ENCODE measurements at places on chromosomes 12 and 14.
A peak's percentile ranks its signal among the peaks of the same experiment; 100 is the strongest.

GRCh38 chr12:46983959-46984841, 95.2 kb upstream of the PCED1B start:
- DNase-seq: peak; percentile 9

DNA sequence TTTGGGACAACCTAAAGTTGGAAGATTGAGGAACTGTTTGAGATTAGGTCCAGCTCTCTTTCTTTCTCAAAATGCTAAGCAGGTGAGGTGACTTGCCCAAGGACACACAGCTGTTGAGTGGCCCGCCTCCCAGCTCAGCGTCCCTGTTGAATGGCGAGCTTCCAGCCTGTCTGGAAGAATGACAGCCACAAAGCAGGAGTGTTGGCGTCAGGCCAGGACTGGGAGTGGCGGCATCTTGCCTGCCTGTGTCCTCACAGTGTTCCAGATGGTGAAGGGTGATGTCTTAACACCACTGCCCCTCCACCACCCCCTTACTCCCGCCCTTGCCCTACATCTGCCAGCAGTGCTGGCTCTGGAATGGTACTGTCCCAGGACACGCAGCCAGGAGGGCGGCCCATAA, 4.4 kb upstream of the CEBPE start:
- DNase-seq: no peak

GRCh38 chr14:20350860-20351259, 7.4 kb downstream of the PARP2 start:
- DNase-seq: no peak

DNA sequence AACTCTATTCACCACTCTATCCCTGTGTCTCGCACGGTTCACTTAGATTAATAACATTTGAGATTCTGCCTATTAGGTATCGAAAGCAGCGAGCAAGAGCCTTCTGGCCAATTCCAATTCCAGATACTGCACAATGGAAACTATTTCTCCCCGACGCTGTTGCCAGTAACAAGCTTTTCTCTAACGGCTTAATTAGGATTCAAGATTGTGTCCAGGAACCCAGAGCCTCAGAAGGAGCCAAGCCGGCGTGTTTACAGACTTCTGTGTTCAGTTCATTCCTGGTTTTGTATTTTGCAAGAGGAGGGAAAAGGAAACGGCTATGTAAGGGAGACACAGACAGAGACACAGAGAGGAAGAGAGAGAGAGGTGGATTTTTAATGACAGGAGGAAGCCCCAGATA, 185.6 kb downstream of the DICER1 start:
- no peak for DNase-seq

- no peak for DNase-seq
Observed at GRCh38 chr14:96711559-96712267, 85.5 kb upstream of the VRK1 start.

- no peak for DNase-seq
Observed at GRCh38 chr14:60196291-60196690, 31.1 kb upstream of the DHRS7 start.

DNA sequence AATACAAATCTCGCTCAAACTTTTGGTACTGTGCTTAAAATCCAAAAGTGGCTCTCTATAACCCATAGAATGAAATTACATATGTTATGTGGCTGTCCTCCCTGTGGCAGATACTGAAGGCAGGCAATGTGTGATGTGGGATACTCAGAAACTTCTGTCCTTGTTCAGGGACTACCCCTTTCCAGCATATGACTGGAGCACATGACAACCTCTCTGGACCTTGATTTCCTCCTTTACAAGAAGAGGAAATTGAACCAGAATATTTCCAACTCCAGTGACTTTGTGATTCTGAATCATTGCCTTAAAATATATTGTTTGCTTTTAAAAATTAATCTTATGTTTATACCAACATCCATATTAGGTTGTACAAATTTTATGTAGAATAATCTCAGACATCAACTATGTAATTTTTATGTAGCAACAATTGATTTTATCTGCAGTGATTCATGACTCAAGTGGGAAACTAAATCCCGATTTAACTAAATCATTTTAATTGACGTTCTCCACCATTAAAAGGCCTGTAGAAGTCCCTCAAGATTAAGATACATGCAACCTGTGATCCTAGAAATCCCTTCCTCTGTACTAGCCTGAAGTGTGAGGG, 162.4 kb downstream of the AKAP6 start:
- DNase-seq: no peak

DNA sequence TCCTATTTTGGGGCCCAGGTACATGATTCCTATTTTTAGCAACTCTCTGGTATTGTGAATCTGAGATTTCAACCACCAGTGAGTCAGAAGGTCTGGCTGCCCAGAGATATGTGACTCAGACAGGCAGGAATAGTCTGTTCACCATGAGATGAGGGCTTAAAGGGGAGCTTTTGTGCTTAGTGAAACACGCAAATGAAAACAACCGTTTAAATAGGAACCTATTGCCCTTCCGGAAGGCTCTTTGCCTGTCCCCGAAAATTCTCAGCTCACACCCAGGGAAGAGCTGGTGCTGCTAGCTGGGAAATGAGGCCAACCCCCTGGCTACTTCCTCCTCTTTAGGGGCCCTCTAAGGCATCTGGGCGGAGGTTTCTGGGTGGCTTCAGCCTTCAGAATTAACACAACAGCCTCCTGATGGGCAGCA, 283.6 kb downstream of the CACNA1C start:
- DNase-seq: no peak

DNA sequence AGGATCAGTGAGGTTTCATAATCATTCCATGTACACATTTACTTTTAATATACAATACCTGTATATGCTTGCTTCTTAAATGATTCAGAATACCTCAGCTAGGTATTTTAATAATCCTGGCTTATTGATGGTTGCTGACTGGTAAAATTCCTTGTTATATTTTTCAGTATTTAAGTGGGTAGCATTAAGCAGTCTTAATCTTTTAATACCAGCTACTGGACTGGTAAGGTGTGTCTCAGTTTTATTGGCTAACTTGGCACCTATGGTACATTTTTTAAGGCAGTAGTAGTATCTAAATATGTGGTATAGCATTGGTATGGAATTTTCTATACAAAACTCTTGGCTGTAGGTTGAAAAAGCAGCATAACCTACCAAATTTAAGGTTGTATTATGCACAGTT, 96.6 kb downstream of the RAD52 start:
- DNase-seq: no peak

DNA sequence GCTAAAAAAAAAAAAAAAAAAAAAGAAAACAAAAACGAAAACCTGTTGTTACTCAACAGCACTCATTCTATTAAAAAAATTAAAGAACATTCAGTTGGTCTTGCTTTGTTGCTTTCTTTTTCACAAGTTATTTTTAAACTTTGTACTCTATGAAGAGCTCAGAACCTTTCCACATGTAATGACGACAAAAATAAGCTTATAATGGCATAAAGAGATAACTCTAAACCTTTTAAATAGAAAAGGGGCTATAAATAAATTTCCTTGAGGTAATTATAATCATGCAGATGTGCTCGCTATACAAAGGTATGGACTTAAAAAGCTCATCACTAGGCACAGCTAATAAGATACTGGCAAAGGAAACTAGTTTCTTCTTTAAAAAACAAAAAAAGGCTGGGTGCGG, 13.4 kb downstream of the NR2C1 start:
- DNase-seq: no peak

GRCh38 chr12:117019866-117020265, 79.3 kb downstream of the TESC start:
- no peak for DNase-seq

GRCh38 chr12:120820884-120821510, 83.2 kb downstream of the SPPL3 start:
- DNase-seq: peak; percentile 2

- DNase-seq: no peak
Observed at GRCh38 chr14:105979446-105979845, 453.1 kb downstream of the TMEM121 start.

DNA sequence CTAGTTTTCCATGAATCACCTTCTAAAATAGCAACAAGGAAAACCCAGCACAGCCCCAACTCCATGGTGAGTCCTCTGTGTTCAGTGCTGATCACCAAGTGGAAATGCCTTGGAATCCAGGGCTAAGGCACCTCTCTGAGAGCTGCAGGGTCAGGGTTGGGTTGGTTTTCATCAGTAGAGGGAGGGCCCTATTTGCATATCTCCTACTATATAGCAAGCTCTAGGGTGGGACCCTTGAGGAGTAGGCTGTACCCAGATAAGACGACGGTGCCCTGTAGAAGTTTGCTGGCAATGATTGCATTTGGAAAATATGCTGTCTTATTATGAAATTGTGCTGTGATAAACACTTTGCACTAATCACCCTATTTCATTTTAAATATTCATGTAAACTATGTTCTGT, 1011.8 kb downstream of the TMEM121 start:
- no peak for DNase-seq

GRCh38 chr14:57729208-57730187, 136.4 kb downstream of the SLC35F4 start:
- DNase-seq: no peak

GRCh38 chr14:51610771-51611170, 40.9 kb upstream of the FRMD6 start:
- DNase-seq: no peak

DNA sequence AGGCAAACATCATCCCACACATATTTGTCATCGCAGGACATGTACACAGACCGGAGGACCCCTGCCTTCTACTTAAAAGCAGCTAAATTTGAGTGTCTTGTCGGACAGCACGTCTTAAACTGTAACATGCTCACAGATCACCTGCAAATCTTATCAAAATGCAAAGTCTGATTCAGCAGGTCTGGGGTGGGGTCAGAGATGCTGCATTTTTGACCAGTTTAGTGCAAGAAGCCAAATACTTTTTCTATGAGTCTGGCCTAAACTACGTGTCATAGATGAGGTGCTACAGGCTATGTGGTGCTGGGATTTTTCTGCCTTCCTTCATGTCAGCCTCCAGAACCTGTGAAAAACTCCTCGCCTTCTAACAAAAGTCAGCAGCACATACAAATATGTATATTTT, 178.8 kb upstream of the LHX5 start:
- no peak for DNase-seq

Data from stimulated activated CD8-positive, alpha-beta memory T cell treated with anti-CD3 and anti-CD28 coated beads, Interleukin-12 subunit alpha, Interleukin-12 subunit beta, amount 100 ng/mL, for 1 hour (primary cell).